ENCODE measurements at places on chromosomes 11 and 22.

DNA sequence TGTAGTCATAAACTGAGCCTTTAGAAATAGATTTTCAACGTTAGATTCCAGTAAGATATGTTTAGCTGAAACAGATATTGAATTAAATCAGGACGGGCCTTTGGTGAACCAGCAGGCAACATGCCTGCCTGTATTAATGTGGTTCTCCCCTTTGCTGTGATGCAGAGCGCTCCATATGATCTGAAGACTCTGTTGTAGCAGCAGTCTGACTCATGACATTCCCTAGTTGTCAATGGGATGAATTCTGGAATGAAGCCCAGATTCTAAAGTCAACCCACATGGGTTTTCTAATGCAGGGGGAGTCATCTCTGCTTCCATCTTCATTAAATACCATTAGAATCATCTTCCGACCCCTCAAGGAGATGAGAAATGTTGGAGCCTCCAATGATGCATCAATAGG, 864.5 kb downstream of the NTM start:
- no peak for DNase-seq

GRCh38 chr11:68843052-68843561, 1.4 kb upstream of the CPT1A start:
- peak; percentile 37 for DNase-seq

GRCh38 chr11:65420979-65421793, 1.4 kb upstream of the NEAT1 start:
- peak; percentile 86 for DNase-seq

GRCh38 chr11:45501392-45502225, 163.8 kb downstream of the CHST1 start:
- DNase-seq = no peak

DNA sequence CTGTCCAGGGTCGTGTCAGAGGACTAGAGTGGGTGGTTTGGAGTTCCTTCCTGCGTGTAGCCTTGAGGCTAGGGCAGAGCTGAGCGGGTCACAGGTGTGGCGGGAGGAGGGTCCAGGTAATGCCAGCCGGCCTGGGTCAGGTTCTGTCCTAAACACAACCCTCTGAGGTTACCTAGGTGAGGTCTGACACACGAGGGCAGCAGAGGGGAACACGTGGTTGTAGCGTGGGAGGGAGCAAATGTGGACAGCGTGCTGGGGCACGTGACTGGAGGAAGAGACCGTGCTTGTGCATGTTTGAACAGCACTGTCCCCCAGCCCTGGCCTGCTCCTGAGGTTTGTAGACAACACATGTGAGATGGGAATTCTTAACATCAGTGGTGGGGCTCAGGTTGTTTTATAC, 13.1 kb downstream of the MOV10L1 start:
- DNase-seq = no peak

DNA sequence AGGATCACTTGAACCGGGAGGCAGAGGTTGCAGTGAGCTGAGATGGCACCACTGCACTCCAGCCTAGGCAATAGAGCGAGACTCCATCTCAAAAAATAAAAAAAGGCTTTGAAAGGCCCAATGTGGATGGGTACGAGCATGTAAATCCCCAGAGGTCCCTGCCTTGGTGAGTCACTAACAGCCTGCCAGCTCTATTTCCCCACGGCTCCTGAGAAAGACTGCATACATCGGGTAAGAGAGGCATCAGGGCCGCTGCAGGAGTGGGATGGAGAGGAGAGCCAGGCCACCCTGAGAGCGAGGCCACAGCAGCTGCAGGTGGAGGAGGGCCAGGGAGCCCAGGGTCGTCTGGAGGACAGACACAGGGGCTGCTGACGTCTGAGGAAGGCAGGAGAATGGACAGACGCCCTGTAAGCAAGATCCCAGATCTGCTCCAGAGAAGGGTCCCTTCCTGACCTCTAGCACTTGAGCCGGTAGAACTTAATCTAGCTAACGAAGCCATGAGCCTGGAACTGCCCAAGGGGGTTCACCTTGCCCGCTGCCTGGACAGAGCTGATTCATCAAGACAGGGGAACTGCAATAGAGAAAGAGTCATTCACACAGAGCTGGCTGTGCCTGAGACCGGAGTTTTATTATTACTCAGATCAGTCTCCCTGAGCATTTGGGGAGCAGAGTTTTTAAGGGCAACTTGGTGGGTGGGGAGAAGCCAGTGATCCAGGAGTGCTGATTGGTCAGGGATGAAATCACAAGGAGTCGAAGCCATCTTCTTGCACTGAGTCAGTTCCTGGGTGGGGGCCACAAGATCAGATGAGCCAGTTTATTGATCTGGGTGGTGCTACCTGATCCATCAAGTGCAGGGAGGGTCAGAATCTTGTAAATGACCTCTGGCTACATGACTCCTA, 5.1 kb upstream of the KRTAP5-9 start:
- no peak for DNase-seq

DNA sequence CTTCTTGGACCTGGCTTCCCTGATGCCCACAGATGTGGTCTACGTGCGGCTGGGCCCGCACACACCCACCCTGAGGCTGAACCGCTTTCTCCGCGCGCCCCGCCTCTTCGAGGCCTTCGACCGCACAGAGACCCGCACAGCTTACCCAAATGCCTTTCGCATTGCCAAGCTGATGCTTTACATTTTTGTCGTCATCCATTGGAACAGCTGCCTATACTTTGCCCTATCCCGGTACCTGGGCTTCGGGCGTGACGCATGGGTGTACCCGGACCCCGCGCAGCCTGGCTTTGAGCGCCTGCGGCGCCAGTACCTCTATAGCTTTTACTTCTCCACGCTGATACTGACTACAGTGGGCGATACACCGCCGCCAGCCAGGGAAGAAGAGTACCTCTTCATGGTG, 1.2 kb downstream of the CNGA4 start:
- no peak for DNase-seq

- no peak for DNase-seq
These were observed 324.5 kb upstream of the PITPNB start for GRCh38 chr22:28243539-28243938.

- no peak for DNase-seq
These were observed 65.8 kb upstream of the TOP3B start for GRCh38 chr22:22048318-22048942.

GRCh38 chr11:8759634-8760033, 77.0 kb downstream of the RPL27A start:
- no peak for DNase-seq

GRCh38 chr11:117870103-117870952, 6.1 kb downstream of the FXYD6 start:
- no peak for DNase-seq

- no peak for DNase-seq
These were observed 846.4 kb downstream of the DLG2 start for GRCh38 chr11:84780689-84781293.

DNA sequence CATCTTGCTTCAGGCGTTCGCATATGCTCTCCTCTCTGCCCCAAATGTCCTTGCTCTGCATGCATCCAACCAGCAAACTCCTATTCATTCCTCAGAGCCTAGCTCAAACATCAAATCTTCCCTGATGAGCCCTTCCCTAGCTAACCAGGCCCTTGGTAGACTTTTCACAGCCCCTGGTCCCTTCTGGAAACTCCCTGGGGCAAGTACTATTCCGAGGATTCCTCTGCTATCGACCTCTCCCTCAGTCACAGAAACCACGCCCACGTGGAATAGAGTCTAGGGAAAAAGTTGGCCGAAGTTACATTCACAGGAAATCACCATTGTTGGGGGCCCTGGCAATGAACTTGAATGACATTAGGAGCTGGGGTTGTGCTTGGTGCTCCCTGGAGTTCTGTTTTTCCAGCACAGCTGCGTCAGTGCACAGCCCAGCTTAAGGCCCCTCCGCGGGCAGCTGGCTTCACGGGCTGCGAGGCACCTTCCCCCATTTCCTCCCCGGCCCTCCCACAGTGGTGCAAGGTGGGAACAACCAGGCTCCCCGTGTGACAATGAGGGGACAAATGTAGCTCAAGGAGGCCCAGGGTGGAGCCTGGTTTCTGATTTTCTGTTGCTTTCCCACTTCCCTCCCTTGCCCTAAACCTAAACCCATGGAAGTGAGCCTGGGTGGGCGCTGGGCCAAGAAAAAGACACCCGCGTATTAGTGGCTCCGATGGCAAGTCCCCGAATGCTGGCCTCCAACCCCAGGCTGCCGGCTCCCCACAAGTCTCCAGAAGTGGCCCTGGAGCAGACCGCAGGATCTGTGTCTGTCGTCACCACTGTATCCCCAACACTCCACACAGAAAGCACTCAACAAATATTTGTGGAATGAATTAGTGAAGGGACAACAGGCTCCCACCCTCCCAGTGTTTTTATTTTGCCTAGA, 4.3 kb upstream of the ATP5MGL start:
- no peak for DNase-seq

GRCh38 chr11:106091480-106092123, 14.1 kb downstream of the AASDHPPT start:
- DNase-seq = no peak

GRCh38 chr11:102386136-102386734, 39.2 kb downstream of the BIRC2 start:
- DNase-seq = no peak

GRCh38 chr11:40328890-40329614, 1130.4 kb downstream of the LRRC4C start:
- DNase-seq = no peak

DNA sequence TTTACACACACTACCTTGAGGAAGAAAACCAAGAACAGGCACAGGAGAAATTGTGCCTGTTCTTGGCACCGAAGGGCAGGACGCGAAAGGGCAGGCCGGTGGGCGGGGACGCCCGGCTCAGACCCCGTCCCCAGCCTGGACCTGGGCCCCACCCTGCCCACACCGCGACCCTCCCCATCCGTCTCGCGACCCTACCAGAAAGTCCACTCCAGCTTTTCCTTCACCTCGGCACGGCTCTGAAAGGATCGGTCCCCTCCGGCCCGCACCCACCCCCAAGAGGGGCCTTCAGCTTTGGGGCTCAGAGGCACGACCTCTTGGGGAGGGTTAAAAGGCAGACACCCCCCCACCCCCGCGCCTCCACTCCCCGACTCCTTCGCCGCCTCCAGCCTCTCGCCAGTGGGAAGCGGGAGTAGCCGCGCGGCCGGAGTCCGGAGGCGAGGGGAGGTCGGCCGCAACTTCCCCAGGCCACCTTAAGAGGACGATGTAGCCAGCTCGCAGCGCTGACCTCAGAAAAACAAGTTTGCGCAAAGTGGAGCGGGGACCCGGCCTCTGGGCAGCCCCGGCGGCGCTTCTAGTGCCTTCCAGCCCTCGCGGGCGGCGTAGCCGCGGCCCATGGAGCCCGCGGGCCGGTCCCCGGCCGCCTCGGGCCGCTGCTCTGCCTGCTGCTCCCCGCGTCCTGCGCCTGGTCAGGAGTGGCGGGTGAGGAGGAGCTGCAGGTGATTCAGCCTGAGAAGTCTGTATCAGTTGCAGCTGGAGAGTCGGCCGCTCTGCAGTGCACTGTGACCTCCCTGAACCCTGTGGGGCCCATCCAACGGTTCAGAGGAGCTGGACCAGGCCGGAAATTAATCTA, 4.4 kb downstream of the SEC14L6 start:
- DNase-seq = no peak

DNA sequence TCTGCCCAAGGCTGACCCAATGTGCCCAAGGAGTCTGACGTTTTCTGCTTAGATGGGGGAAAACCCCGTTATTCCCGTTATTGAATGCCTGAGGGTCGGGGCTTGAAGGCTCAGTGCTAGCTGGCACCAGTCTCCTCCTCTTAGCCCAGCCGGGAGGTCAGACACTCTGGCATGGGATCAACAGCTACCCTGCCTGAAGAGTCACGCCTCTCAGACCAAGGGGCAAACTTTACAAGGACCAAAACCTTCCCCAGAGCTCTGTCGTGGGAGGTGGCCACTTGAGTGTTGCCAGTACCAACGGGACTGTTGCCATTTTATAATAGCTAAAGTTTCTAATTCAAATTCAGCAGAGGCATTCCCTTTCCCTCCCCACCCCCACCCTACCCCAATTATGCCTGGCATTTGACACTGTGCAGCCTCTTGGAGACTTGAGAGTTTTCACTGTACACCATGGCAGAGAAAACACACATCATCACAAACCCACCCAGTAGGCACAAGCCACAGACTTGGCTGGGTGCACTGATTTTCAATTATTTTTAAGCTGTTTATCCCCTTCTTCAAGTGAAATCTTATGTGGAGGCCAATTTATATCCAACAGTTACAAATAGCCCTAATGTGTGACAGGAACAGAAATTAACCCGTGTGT, 137.5 kb upstream of the SYT13 start:
- no peak for DNase-seq

- DNase-seq = no peak
These were observed 65.6 kb upstream of the SESN3 start for GRCh38 chr11:95296621-95297025.

- DNase-seq = no peak
These were observed 45.1 kb downstream of the TSPAN18 start for GRCh38 chr11:44771841-44772240.

- DNase-seq = no peak
These were observed 59.0 kb downstream of the SYN3 start for GRCh38 chr22:32999039-32999815.

DNA sequence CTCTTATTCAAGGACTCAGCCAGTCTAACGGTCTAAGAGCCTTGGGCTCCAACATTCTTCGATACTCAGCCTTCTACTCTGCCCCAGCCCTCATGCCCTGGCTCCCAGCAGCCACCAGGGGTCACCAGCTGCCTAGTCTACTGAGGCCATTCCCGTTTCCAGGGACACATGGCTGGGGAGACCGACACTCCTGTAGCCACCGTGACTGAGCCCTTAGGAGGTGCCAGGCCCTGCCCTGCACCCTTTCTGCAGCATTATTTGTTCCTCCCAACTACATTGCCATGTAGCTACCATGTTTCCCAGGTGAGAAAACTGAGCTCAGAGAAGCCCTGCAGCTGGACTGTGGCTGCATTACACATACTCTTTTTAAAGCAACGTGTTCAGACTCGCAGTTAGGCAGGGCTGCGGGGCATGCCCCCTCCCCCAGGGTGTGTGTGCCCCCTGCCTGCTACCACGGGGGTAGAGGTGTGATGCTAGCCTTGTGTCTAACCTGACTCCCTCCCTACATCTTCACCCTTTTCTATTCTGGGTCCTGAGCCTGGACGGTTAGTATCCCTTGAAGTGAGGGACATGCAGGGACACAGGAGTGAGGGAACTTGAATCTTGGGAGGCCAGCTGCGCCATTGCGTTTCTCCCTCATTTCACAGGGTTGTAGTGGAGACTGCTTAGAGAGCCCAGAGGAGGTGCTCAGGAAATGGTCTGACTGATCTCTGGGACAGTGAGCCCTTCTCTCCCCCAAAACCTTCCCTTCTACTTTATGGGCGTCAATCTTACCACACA, 17.5 kb downstream of the ATG16L2 start:
- DNase-seq = peak; percentile 50

DNA sequence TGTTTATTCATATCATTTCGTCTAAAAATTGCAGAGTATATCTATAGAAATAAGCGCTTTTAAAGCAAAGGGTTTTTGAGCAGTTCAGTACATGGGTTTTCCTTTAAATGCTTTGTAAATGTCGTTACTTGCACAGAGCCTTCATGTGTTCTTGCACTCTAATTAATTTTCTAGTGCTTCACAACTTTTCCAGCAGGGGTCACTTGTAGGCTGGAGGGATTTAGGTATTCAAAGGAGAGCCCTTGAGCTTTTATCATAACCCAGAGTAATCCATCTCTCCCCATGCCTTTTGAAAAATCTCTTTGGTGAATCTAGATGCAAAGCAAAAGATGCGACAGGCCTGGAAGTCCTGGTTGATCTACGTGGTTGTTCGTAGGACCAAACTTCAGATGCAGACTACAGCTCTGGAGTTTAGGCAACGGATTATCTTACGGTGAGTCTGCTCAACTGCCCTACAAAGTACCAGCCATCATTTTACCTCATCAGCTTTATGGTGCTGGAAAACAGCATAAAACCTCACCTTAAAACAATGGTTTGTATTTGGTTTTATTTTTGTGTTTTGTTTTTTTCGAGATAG, 60.4 kb downstream of the SFI1 start:
- DNase-seq = no peak
